ENCODE measurements at places on chromosomes 1 and 21.

- DNase-seq: peak; percentile 7
Measured at GRCh38 chr1:214123061-214123784, 135.4 kb downstream of the PROX1 start.

- peak; percentile 92 for DNase-seq
Measured at GRCh38 chr1:44807364-44808062, 362 bp upstream of the DYNLT4 start.

- DNase-seq: no peak
Measured at GRCh38 chr1:25871086-25871703, 4.3 kb downstream of the PAQR7 start.

DNA sequence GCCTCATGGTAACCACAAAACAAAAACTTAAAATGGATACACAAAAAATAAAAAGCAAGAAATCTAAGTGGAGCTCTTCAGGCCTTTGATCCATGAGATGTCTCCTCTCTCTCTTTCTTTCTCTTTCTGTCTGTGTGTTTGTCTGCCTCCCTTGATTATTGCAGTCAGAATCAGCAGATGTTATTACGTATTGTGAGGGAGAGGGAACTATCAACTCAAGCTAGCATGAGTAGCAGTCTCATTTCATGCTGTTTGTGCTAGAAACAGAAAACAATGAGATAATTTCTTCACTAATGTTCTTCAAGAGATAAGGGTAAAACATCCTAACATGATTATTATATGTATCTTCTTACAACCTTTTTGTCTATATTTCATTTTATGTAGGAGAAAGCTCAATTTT lies 103.7 kb upstream of the PDC start:
- no peak for DNase-seq

DNA sequence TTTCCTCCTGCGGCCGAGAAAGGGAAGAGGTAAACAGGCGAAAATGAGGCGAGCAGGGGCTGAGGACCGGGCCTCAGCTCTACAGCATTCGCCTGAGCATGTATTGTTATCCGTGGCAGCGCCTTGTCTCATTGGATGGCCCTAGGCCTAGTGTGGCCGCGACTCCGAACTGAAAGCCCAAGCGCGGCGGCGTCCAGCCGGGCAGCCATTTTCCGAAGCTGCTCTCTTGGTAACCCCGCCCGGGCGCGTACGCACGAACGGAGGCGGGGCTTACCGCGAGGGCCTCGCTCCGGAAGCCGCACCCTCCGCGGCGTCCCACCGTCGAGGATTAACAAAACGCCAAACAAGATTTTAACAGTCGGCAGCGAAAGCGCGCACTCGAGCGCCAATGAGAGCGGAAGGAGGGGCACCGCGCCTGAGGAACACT lies 797 bp upstream of the USP1 start:
- peak; percentile 100 for DNase-seq

GRCh38 chr1:183048087-183049085 lies 25.2 kb downstream of the LAMC1 start:
- no peak for DNase-seq

DNA sequence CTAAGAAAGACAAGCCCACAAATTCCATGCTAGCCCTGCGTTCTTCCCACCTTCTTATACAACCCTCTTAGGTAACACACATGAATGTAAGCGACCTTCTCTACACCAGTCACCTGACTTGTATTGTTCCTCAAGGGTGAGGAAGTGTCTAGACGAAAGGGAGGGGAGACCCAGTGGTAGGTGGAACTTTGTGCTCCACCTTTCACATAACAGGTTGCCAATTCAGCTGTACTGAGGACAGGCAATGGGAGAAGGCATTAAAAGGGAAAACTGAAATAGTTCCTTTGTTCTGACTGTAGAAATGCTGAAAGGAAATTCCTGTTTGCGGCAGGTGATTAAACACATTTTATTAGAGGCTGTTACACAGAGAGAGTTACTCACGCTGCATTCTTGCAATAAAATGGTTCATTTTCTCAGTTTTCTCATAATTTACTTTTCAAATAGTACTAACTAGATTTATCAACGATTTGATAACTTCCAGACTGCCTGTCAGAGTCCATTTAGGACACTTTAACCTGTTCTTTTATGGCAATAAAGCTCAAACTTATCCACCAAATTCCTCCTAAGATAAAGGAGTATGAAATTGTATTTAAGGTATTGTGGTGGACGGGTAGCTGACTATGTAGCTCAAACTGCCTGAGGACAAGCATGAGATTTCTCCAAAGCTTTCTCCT lies 17.8 kb upstream of the CHRM3 start:
- DNase-seq: no peak

DNA sequence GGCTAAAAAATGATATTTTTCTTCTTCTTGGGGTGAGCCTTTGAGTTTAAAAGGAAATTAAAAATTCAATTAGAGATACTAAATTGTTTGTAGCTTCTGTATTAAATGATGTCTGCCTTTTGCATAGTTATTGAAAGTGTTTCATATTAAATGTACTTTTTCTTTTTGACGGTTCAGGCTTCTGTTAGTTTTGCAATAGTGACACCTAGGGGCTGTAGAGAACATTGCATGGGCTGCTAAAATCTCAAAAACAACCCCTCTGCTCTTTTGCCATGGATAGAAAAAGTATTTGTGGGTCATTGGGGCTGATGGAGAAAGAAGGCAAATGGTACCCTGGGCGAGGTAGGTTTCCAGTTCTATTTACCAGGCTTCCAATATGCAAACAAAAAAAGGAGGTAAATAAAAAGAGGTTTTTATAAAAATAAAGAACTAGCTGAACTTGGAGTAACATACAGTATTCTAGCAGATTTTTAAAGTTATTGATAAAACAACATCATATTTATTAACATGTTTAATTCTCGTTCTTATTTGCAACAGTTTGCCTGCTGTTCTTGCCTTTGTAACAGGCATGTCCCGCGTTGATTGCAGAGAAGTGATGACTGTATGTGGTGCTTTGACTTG lies 115.4 kb upstream of the HOOK1 start:
- DNase-seq: peak; percentile 55

DNA sequence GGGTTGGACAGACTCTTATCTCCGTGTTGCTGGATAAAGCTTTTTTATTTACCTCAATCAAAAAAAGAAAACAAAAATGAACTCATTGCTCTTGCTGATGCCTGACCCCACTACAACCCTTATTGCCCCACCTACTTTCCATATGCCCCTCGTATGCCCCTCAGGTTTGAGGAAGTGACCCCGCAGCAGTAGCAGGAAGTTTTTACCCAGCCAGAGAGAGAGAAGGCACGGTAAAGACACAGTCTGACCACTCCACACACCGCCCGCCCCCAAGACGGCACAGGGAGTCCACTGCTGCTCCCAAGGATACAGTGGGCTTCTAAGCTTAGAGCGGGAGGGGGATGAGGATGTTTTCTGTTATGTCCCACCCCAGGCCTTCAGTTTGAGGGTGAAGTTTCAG lies 9.8 kb downstream of the PLEKHO1 start:
- DNase-seq: no peak

GRCh38 chr1:98196012-98196411 lies 275.2 kb upstream of the DPYD start:
- no peak for DNase-seq

DNA sequence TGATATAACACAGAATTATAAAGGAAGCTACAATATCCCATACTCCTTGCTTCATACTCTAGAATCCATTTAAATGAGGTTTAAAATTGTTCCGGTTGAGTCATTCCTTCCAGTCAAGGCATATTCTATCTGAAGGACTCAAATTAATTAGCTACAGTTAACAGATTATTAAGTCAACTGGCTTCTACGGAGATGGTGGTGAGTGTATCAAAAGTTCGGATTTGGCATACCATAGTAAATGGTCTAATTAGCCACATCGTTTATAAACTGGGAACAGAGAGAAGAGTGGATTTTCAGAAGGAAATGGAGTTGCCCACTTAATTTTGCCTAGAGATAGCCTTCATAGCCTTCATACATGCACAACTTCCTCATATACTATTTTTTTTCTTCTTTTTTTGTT lies 1095.3 kb downstream of the TTLL7 start:
- DNase-seq: no peak

DNA sequence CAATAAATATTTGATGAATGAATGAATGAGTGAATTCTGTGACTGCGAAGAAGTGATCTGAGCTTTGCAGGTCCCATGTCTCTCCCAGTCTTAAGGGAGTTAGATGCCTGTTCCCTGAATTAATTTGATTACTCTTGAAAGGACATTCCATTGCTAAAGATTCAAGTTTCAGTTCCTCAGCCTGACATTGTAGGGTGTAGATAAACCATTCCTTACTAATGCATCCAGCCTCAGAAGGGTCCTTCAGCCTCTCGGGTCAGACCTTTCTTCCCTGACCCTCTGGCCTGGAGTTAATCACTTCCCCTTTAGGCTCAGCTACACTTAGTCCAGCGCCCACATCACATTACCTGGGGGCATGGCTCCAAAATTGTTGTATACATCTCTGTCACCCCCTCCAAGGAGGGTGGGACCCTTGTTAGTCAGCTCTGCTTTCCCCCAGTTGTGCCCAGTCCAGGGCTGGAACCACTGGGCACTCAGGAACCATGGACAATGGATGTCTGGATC lies 2.6 kb downstream of the INSRR start:
- no peak for DNase-seq

Data from erythroblast (primary cell).